ENCODE measurements at places on chromosomes 4 and X.
A peak's percentile ranks its signal among the peaks of the same experiment; 100 is the strongest.

DNA sequence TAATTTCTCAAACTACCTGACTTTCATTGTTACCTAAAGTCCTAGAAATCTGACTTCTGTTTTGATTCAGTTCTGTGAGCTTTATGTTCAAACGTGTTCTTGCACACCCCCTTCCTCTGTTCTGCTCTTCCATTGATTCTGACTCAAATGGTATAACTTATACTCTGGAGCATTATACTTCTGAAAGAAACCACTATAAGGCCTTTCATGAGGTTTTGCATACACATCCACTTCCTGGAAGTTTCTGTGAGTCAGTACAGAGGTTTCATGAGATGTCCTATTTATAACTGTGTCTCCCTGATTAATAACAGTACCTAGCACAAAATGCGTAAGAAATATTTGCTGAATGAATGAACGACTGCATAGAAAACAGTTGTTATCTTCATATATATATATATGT lies 540.2 kb upstream of the CT83 start:
- DNase-seq: no peak

DNA sequence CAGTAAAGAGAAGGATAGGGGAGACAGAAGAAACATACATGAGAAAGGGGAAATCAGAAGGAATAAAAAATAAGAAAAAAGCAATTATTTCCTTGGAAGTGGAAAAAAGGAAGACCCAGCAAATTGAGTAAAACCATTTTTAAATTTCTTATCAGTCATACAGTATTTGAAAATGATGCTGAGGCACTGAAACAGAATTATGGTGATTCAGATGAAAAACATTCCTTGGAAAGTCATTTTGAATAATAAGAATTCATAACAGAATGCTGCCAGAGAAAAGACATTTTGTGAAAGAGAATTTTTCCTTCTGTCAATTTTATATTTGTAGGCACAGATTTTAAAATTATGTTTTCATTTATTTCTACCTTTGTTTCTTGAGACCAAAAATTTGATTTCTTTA lies 895.5 kb upstream of the EPHA5 start:
- no peak for DNase-seq

DNA sequence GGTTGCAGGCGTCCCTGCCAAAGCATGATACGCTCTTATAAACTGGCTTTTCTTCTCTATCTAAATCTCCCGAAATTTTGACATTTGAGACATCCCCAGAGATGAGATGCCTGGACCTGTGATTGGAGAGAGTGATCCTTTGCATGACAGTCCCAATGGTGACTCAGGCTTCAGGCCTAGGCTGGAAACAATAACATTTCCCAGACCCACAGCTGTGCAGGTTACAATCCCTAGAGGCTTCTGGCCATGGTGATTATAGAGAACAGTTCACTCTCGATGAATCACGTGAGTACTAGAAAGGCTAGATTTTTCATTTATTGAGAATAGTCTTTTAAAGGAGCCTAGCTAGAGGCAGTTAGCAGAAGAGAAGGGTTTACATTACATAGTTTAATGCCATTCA lies 75.9 kb downstream of the SPATA18 start:
- DNase-seq: no peak

GRCh38 chr4:151833174-151833573 lies 72.4 kb upstream of the GATB start:
- no peak for DNase-seq

DNA sequence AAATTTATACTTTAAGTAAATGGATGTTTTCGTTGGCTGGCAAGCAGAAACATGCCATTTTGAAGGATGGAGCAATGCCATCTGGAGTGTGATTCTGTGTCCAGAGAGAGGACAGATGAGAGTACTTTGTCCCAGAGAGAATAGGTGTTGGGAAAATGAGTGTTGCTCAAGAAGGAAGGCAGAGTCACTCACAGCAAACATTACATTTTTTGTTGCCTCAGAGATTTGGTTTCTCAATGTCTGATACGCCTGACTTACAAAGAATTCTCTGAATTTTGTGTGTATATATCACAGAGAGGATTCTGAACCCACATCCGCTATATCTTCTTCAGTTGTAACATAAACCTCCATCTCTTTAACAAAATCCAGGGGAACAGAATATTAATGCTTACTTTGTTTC lies 102.8 kb upstream of the PCDH18 start:
- DNase-seq: no peak

- DNase-seq: no peak
These were observed 7.2 kb downstream of the PDHA1 start for GRCh38 chrX:19350941-19351384.

- DNase-seq: no peak
These were observed 65.3 kb downstream of the NHS start for GRCh38 chrX:17440258-17440657.

DNA sequence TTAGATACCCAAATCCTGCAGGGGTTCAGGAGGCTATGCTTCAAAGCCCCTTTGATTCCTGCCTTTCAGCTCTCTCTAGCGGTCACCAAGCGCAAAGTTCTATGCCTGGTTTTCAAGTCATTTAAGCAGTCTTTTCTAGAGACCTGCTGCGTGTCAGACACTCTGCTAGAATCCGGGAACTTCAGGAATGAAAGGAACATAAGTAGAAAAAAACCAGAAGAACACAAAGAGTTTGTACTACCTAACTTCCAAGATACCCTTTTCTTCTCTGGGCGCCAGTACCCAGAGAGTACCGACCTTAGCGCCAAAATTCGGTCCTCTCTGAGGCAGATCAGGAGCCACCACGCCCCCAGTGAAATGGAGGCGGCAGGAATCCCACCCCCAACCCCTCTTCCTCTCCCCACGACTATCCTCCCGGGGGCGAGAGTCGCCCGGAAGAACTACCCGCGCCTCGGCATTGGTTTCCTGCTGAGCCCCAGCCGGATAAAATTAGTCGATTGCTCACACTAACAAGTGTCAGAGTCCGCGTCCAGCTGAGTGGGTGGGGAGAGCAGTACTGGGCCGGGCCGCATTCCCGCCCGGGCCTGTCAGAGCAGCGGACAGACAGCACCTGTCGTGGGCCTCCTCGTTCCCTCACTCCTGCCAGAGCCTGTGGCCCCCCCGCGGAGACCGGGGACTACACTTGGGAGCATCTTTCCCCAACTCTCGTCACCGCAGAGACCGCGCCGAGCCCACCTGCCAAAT lies 78.8 kb downstream of the RLIM start:
- DNase-seq: peak; percentile 93

- no peak for DNase-seq
These were observed 34.6 kb downstream of the WDR1 start for GRCh38 chr4:10082047-10082446.

- no peak for DNase-seq
These were observed 35.4 kb downstream of the NPNT start for GRCh38 chr4:105930698-105931097.

DNA sequence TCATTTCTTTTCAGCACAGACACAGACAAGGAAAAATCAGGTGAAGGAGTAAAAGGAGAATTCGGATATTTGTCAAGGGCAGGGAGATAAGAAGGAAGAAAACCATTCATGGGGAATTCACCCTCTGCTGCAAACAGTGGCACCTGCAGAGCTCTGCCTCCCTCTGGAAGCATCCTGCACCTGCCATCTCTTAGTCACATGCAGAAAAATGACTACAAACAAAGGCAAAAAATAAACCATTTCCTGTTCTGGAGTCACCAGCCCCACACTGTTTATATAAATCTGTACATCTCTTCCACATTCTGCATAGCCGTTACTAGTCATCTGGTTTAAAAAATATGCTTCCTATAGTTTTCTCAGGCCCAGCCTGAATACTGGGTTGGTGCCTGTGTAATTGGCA lies 205.3 kb downstream of the ARAP2 start:
- no peak for DNase-seq

DNA sequence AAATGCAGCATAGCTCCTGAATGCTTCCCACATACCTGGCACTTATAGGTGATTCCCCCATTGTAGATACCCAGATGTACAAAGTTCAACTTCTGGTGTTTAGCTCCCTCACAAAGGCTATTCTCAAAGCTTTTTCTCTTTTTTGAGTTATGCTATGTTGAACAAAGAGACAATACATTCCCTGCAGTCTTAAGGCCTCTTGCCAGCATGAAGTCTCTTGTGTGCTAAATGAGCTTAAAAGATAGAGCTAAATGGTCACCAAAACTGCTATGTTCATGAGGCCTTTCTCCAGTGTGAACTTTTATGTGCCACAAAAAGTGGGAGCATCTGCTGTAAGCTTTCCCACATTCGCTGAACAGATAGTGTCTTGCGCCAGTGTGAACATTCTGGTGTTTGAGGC lies 111.2 kb upstream of the TMEM47 start:
- DNase-seq: no peak

GRCh38 chrX:68940601-68941000 lies 111.8 kb downstream of the EFNB1 start:
- peak; percentile 4 for DNase-seq

DNA sequence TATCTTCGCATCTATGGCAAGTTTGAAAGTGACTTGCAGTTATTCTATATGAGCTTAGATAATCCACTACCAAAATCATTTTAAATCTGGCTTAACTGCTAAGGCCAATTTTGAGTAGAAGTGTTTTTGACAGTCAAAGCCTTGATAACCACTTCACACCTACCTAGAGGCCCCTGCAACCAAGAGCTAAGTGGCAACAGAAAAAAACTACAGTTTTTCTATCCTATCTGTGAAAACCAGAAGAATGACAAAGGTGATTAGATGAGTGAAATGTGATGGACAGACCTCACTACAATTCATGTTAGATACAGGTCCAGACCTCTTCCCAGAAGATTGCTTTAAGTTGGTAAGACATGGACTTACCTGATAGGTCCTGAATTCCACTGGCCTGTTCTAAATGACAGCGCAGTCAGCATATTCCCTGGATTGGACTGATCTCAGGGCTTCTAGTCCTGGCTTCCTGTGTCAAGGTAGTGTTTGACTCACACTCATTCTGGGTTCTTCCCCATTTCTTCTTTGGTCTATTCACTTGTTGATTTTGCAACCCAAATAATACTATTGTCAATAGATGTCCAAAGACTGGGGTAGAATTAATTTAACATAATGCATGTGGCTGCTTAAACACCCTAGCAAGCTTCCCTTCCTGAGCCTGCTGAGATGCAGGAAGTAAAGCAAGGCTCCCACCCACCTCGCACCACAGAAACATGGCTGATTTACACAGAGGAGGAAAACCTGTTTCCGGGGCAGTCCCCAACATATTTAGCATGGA lies 65.1 kb downstream of the PPP3CA start:
- no peak for DNase-seq

DNA sequence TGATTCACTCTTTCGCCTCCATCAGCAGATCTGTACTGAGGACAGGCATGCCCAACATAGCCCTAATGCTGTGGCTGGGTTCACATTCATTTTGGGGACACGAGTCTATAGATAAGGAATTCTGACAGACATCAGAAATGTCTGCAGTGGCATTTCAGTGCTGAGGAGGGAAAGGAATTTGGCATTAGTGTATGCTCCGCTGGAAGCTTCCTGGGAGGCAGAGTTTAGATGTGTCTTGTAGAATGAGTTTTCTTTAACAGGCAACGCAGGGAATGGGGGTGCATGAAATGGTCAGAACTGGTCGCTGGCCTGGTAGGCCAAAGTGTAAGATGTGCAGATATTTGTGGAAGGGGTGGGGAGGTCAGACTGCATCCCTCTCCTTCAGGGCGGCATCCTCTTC lies 43.5 kb upstream of the ZNF518B start:
- DNase-seq: no peak

- no peak for DNase-seq
These were observed 326.3 kb upstream of the ZCCHC13 start for GRCh38 chrX:73977542-73978169.

GRCh38 chr4:142402900-142403299 lies 443.2 kb downstream of the INPP4B start:
- DNase-seq: no peak

DNA sequence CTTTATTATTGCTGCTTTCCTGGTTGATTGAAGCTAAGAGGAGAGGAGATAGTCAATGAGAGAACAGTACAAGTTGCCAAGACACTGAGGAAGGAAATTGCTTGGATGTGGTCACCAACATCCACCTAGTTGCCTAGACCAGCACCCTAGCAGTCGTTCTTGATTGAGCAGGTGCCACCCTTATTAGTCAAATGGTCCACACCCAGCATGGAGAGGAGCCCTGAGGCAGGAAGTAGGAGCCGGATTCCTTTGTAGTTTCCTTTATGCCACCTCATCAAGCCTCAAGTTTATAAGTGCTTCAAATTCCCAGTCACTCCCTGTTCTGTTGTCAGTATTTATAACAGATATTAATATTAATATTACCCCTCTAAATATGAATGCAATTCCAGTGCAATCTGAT lies 19.1 kb downstream of the PAGE2 start:
- no peak for DNase-seq

DNA sequence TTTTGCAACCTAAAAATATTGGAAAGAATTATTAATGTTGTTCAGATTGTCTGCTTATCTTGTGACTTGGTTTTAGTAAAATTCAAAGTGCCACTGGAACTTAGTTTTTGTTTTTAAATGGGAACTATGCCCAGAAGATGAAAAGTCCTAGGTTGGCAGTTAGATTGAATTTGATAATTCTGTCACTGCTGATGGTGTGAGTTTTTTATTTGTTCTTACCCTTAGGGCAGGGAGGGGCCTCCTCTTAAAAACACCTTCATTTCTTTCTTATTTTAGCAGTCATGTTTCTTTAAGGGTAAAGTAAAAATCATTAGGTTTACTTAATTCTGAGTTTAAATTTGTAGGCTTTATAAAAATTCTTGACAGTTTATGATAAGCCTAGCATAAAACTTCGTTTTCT lies 80.6 kb downstream of the AFF1 start:
- no peak for DNase-seq

- no peak for DNase-seq
These were observed 104.1 kb downstream of the INPP4B start for GRCh38 chr4:142741995-142742394.

GRCh38 chr4:28287831-28288233 lies 1427.2 kb downstream of the STIM2 start:
- no peak for DNase-seq

DNA sequence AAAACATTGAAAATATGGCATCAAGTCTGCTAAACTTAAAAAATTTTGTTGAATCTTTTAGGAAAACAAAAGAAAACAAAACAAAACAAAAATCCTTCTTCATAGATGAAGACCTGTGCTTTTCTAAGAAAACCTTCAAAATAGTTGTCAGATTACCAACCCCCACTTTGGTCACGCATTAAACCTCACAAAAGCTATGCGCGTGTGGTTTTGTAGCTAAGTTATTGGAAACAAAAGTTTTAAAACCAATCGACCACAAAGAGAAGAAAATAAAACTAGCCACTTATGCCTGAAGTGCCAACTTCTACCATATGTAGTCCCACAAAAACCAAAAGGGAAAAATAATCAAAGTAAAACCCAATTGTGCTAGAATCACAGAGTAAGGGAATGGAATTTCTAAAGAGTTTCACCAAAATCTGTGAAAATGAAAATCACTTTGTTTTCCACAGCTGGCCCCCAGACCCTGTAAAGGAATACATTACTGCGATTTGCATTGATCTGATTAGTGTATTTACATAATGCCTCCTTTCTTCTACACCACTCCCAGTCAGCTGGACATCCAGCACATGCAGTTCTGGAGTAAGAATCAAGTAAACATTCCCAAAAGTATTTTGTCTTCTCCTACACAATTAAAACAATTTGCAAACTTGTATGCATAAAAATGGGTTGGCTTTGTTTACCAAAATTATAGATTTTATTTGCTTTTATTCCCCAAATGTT lies 330.1 kb upstream of the DKK2 start:
- DNase-seq: no peak

GRCh38 chr4:73669410-73670183 lies 49.4 kb upstream of the RASSF6 start:
- DNase-seq: no peak

GRCh38 chrX:11197671-11198070 lies 86.5 kb downstream of the HCCS start:
- no peak for DNase-seq

- DNase-seq: no peak
These were observed 159.7 kb upstream of the ATP6AP2 start for GRCh38 chrX:40420899-40421729.
